Activated naive CD8-positive, alpha-beta T cell treated with anti-CD3 and anti-CD28 coated beads, Interleukin-2, amount 10 ng/mL, durations not matched to agents 7 days and 5 days (primary cell): ENCODE measurements at places on chromosomes 1 and 21. TPM values are rescaled to one million over a fixed set of nuclear protein-coding genes. Genes with fewer than 3 reads are reported as not detected.

Gene GPR37L1
- not detected for total RNA-seq

Gene ZNHIT6
- total RNA-seq, result 18.4 TPM

Gene PGLYRP4
- not detected for total RNA-seq

Gene PEAR1
- total RNA-seq, result 0.28 TPM

DNA sequence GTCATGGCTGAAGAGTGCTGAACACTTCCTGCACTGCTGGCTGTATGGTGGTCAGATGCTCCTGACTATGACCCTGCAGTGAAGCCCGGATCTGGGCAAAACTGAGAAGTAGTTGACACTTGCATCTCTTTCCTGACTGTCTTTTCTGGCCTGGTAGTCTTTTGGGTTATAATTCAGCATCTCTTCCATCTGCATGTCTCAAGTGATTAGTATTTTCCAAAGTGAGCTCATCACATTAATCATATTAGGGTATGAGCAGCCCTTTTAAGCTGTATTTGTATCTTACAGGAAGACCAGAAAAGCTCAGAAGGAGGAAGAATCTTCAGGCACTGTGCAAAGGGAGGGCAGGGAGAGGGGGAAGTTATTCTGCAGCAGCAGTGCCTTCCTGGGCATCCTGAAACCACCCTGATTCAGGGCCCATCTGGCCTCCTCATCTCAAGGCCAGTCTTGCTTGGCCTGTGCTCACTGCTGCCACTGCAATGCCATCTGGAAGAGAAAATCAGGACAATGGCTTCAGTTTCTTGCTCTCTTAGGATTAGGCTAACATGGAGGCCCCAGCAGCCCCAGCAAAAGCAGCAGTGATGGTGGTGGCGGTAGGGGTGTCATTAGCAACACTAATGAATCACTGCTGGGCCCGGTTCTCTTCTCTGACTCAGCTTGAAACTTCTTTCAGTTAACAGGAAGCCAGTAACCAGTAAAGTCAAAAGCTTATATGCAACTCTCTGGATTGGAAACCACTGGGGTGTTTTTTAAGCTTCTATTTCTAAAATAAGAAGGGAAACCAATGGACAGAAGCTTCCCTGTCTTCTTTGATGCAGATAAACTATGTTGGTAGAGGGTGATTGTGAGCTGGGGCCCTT is 63.3 kb upstream of the WDR26 start:
- DNase-seq, result peak; percentile 62

GRCh38 chr21:15257646-15258045 is 192.8 kb upstream of the NRIP1 start:
- no peak for DNase-seq

DNA sequence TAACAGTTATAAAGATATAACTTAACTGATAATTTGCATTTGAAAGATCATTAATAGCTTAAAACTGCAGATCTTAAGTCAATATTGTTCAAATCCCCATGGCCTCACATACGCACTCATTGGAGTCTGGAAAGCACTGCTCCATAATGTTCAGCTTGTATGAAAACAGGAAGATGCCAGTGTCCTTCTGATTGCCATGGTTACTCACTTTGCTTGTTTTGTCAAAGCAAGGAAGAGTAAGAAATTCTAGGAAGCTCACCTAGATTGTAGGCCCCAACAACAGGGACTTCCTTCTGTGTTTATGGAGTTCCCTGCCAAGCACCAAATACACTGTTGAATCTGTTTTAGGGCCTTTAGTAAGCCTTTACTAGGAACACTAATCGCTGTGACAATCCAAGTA is 10.9 kb downstream of the GAS5 start:
- no peak for DNase-seq

DNA sequence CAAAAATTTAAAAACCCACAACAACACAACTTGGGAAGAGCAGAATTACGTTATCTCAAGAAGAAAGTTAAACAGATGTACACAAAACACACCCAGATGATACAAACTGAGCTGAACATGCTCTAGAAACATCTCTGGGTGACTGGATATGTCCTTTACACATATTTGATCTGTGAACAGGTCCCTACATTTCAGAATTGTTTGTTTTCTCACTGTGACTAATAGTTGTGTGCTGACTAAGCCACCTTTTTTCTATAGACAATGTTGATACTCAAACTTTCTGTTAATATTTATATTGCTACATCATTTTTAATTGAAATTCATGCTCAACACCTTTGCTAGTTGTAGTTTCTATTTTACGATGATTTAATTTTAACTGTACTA is 1.0 kb upstream of the F11R start:
- no peak for DNase-seq

- DNase-seq, result no peak
Measured at GRCh38 chr21:39052718-39053117, 130.5 kb downstream of the PSMG1 start.

GRCh38 chr1:64308866-64309265 is 105.4 kb downstream of the UBE2U start:
- DNase-seq, result no peak

- no peak for DNase-seq
Measured at GRCh38 chr1:205069371-205070125, 14.7 kb downstream of the TMEM81 start.

GRCh38 chr1:177080564-177080963 is 83.9 kb downstream of the ASTN1 start:
- no peak for DNase-seq

- no peak for DNase-seq
Measured at GRCh38 chr1:39426346-39426745, 65.1 kb upstream of the BMP8A start.
